Bladder microvascular endothelial cell (primary cell): ENCODE measurements at places on chromosomes 4 and X. TPM values are rescaled to one million over a fixed set of nuclear protein-coding genes. Genes with fewer than 3 reads are reported as not detected.

Gene GAGE12H
- not detected in 2 replicates for total RNA-seq

Gene KLB
- total RNA-seq, result 0.06 TPM in 1 of 2 replicates, not detected in the other

Gene ARHGAP10
- 13.1 and 22.0 TPM in 2 replicates for total RNA-seq

Gene PDGFRA
- 0.76 and 0.81 TPM in 2 replicates for total RNA-seq

Gene ADH7
- not detected in 2 replicates for total RNA-seq

Gene SRPK3
- total RNA-seq, result under 0.01 and 0.44 TPM in 2 replicates
